ENCODE measurements at places on chromosomes 2 and 18.

DNA sequence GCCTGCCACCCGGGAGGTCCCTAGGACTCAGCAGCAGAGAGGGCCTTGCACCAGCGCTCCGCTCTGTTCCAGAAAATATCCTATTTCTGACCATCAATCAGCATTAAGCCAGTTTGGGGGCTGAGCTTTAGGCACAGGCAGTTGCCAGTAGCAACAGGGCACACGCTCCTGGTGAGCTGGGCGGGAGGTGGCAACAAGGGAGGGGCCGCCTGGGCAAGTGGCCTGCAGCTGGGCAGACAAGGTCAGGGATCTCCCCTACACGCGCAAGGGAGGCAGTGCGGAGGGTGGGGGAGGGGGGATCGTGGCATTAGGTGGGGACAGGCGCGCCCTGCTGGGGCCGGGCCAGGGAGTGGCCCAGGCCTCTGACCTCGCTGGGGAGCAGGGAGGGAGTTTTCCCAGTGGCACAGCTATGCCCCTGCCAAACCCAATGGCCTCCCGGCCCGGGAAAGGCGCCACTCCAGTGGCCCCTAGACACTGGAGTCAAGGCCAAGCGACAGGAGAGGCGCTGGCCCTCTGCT is 302.8 kb downstream of the NCKAP5 start:
- no peak for DNase-seq

GRCh38 chr18:35658112-35658511 is 76.6 kb downstream of the GALNT1 start:
- no peak for DNase-seq

DNA sequence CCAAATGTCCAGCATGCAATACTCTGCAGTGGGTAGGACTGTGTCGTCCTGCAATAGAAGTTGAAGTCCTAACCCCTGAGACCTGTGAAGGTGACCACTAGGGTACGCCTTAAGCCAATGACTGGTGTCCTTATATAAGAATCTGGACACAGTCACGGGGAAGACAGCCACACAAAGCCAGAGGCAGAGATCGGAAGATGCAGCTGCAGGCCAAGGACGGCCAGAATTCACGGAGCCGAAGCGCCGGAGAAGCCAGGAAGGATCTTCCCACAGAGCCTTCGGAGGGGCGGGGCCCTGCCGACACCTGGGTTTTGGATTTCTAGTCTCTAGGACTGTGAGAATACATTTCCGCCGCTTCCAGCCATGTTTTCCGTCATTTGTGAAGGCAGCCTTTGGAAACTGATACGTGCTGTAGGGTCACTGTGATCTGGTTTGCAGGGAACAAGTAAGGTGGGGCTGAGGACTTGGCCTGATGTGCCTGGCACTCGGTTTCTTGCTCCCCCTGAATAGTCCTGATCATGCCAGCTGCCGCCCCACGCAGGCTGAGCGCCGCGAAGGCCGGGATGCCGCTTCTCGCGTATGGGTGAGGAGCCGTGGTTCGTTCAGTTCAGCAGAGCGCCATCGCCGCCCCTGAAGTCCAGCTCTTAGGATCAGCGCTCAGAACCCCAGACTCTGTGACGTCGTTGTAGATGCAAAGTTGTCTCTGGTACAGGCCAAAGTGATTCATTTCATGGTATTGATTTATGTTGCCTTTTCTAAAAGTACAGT is 38.7 kb downstream of the PTGR3 start:
- no peak for DNase-seq

GRCh38 chr2:30422444-30423040 is 24.5 kb upstream of the LCLAT1 start:
- DNase-seq: no peak

- DNase-seq: no peak
Observed at GRCh38 chr2:55768991-55769390, 75.3 kb upstream of the PNPT1 start.

DNA sequence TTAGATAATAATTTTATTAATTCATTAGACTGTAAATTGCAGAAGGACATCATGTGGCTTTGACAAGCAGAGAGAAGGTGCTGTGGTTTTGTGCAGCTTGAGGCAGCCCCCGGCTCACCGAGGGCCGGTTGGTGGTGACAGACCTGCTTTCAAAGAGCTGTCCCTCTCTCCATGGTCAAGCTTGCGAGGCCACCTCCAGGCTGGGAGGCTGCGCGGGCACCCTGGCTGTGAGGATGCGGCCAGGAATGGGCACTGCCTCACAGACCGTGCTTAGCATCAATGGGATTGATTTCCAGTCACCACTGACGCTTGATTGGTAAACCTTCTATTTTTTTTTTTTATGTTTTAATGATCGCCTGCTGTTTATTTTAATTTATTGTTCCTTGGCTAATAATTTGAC is 690.9 kb downstream of the GALR1 start:
- no peak for DNase-seq
